ENCODE measurements at places on chromosomes 3 and 15.

GRCh38 chr3:13124631-13125030 lies 51.4 kb upstream of the IQSEC1 start:
- no peak for DNase-seq

GRCh38 chr15:64017591-64018163 lies 28.6 kb downstream of the DAPK2 start:
- peak; percentile 17 for DNase-seq

GRCh38 chr15:57624730-57625129 lies 33.0 kb downstream of the MYZAP start:
- no peak for DNase-seq

- peak; percentile 63 for DNase-seq
These were observed 225.6 kb upstream of the TLE3 start for GRCh38 chr15:70323111-70323851.

- DNase-seq, result no peak
These were observed 96.7 kb downstream of the LSM3 start for GRCh38 chr3:14274999-14275961.

DNA sequence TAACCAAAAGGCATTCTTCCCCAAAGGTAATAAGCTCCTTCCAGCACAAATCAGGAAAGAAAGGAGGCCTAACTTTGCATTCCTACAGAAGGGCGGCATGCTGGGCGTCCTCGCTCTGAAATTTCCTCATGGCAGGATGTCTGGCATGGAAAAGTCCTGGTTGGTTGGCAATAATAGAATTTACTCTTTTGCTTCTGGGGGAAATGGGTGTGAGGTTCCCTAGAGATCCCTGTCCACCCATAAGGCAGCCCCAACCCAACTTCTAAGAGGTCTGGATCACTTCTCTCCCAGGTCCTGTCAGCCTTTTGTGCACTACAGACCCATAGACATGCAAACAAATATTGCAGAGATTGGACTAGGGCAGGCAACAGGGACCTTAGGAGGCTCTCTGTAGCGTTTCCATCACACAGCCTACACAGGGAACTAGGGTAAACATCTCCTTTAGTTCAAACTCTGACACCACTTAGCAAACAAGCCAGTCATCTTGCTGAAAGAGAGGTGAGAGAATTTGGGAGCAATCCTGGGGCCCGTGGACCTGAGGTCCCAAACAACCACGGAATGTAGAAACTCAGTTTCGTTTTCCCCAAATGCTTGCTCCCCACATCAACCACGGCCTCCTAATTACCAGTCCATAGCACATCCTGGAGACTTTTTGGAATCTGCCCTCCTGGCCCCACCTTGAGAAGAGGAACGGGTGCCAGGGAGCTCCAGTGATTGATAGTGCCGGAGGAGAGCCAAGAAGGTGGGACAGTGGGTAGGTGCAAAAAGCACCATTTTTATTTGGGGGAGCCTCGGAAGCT lies 2.1 kb downstream of the ZIC4 start:
- no peak for DNase-seq

DNA sequence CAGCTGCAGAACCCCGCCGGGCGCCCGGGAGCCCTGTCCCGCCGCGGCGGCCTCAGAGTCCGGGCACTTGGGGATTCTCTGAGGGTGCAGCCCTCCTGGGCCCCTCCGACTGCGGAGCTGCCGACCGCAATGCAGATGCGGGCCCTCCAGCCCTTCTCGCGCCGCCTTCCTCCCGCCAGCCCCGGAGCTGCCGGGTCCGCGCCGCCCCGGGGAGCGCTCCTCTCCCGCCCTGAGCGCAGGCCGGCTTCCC lies 320 bp upstream of the ACAN start:
- peak; percentile 16 for DNase-seq

GRCh38 chr15:75153087-75153486 lies 48.6 kb upstream of the C15orf39 start:
- peak; percentile 46 for DNase-seq

GRCh38 chr15:33737687-33738601 lies 230.4 kb upstream of the CHRM5 start:
- peak; percentile 65 for DNase-seq

DNA sequence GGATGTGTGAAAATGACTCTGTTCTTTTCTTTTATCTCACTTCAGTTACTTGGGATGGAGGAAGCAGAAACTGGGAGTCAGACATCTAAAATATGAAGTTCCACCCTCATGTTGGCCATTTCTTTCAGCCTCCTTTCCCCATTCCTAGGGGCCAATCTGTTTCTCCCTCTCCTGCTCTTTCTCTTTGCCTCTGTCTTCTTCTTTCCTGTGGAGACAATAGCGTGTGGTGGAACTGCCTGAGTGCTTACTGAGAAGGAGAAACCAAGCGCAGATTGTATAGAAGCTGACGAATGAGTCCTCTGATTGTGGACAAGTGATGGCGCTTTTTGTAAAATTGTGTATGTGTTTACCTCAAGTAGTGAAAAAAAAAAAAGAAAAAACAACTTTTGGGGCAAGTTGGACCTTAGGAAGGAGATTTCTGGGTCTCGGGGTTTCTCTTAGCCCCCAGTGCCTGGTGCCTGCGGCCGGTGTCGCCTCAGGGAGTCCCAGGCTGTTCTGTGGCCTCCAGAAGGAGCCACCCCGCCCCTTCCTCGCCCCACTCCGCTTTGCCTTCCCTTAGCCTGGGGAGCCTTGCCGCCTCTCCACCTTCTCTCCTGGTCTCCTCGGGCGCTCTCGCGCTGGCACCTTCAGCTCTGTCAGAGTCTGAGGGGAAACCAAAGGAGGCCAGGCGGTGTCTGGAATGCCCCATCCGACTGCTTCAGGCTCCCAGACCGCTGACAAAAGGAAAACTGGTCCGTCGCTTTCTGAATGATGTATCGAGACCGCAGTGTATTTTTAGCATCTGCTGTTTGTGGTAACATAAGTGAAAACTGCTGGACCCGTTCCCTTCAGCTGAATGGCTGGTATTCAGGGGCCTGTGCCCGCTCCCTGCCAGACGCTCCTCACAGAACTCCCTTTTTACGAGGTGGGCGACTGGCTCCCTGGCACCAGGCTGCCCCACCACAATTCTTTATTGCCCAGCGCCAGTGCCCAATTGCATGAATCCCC lies 30.1 kb downstream of the SCG5 start:
- DNase-seq, result peak; percentile 69

DNA sequence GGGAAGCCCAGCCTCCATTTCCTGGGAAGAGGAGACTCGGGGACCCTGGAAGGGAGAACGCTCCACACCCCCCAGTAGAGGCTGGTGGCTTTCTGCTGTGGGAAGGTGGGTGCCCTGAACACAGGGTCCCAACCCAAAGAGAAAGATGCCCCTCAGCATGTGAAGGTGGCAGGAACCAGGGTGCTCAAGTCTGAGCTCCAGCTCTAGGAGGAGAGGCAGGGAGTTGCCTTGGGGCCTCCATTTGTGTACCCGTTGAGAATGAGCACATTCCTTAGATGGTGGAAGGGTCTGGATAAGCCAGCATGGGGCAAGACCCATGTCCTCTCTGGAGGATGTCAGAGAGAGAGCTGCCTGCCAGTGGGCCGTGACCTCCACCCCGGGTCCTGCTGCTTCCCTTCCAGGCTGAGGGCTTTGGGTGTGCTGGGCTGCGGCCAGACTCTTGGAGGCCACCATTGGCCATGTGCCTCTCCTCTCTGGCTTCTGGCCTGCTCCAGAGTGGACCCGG lies 212.4 kb downstream of the TBC1D2B start:
- DNase-seq, result no peak

- DNase-seq, result no peak
These were observed 13.0 kb upstream of the POC1A start for GRCh38 chr3:52167240-52167639.

DNA sequence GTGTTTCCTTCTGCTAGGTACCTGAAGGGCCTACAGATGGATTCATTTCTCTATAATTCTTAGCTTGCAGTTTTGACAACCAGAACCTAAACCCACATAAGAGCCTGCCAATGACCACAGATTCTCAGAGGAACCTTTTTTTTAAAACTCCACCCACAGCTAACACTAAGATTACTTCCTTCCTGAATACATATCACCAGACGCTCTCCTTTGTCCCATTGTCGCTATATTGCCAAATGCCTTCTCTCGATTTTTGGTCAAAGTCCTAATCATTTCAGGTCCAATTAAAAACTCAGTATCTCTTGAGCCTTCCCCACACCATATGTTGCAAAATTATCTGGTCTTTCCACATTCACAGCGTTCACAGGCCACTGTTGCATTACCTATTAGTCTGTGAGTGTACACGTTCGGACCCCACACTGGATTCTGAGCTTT lies 12.4 kb downstream of the ZNF710 start:
- DNase-seq, result no peak

GRCh38 chr15:56608140-56608778 lies 125.0 kb downstream of the ZNF280D start:
- peak; percentile 46 for DNase-seq

DNA sequence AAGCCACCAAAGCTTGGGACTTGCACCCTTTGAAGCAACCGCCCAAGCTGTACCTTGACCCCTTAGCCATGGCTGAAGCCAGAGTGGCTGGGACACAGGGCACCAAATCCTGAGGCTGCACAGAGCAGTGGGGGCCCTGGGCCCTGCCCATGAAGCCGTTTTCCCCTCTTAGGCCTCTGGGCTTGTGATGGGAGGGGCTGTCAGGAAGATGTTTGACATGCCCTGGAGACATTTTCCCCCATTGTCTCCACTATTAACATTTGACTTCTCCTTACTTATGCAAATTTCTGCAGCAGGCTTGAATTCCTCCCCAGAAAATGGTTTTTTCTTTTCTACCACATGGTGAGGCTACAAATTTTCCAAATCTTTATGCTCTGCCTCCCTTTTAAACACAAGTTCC lies 522.2 kb downstream of the EDEM1 start:
- DNase-seq, result no peak

Measured in astrocyte of the hippocampus (primary cell).